ENCODE measurements at places on chromosomes 16 and 17.

DNA sequence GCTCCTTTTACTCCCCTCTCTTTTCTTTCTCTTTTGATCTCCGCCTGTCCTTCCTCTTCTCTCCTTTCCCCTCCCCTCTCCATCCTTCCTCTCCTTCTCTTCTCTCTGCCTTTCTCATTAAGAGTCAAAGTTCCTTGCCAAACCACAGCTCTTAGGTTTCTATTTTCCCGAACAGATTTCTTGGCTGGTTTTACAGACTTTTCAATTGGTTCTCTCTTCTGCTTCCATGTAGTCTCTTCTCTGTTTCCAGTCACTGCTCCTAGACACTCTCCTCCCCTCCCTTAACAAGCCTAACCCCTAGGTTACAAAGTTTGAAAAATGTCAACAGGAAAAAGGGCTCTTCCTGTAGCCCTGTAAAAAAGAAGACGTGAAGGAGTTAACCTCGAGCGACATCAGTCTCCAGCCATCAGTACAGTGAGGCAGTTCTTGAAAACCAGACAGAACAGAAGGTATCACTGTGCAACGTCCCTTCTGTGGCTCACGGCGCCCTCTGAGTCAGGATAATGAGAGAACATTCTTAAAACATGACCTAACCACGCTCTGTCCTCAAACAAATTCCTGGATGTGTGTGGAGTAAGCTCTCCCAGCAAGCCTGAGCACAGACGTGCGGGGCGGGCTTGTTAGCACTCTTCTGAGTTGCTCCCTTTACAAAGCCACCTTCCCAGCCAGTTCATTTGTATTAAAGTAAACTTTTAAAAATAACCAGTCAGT, 11.6 kb upstream of the MARCHF10 start:
- DNase-seq = peak; percentile 58

GRCh38 chr17:77320485-77321256, 179.9 kb downstream of the SEC14L1 start:
- no peak for DNase-seq

DNA sequence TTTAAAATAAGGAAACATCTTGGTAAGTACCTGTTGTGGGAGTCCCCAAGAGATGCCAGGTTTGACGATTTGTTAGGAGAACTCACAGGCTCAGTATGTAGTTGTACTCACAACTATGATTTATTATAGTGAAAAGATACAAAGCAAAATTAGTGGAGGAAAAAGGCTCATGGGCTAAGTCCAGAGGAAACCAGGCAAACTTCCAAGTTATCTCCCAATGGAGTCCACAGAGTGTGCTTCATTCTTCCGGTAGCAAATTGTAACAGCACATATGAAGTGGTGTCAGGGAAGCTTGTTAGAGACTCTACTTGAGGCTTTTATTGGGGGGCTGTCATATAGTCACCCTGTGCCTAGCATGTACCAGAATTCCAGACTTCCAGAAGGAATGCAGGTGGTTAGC, 2.3 kb downstream of the DDX19A start:
- DNase-seq = no peak

- no peak for DNase-seq
Observed at GRCh38 chr16:65319621-65320231, 197.9 kb upstream of the CDH11 start.

GRCh38 chr16:59021751-59022150, 287.6 kb upstream of the GOT2 start:
- DNase-seq = no peak

DNA sequence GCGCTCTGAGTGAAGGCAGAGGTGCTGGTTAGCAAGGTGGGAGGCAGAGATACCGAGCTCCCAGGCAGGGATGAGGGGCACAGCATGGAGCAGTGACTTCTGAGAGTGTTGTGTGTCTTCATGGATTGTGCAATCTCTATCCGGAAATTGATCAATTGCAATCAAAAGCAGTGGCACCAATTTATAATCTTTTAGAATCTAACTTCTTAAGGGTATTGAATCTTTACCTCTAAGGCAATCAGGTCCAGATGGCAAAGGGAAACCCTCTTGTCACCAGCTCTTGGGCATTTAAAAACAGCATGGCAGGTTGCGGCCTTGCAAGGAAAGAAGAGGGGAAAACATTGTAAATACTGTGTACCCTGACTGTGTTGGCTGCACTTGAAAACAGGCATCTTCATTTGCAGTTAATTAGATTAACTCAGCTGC, 58.0 kb upstream of the MRTFB start:
- no peak for DNase-seq
